H9 (cell line): ENCODE measurements at places on chromosomes 13 and 19. TPM values are rescaled to one million over a fixed set of nuclear protein-coding genes. Genes with fewer than 3 reads are reported as not detected.

The CGB8 gene
- total RNA-seq, result 0.39 TPM in 1 of 2 replicates, not detected in the other

The GAPDHS gene
- not detected in 2 replicates for total RNA-seq

The WASF3 gene
- 20.7 and 22.2 TPM in 2 replicates for total RNA-seq

The FFAR1 gene
- total RNA-seq, result not detected in 2 replicates

The IGFL2 gene
- not detected in 2 replicates for total RNA-seq

The EFNA2 gene
- total RNA-seq, result 14.3 TPM in 2 replicates

The TBXA2R gene
- 0.63 and 0.64 TPM in 2 replicates for total RNA-seq

The ZNF230 gene
- total RNA-seq, result 3.1 and 3.5 TPM in 2 replicates

The CEBPA gene
- 3.2 and 3.7 TPM in 2 replicates for total RNA-seq

The SIGLECL1 gene
- not detected in 2 replicates for total RNA-seq

The GARIN5A gene
- total RNA-seq, result 9.5 and 10.5 TPM in 2 replicates

DNA sequence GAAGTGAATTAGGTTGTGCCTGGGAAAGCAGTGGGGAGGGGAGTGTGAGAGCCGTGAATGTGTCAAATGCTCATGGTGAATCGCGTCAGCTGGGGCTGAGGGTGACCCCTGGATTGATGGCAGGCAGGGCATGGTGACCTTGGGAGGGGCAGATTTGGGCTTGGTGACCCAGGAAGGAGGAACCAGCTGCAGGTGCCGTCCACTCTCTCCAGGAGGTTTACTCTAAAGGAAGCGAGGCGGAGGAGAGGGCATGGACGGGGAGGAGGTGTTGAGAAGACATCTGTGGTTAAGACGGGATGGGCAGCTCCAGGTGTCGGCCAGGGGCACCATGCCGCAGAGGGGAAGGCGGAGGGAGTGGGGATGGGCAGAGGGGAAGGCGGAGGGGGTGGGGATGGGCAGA is 28.7 kb downstream of the TMEM255B start:
- DNase-seq, result no peak
- no peak overlapping the region for H3K4me3 ChIP-seq
- no peaks in the 10 kb centered on the region for H3K27me3 ChIP-seq
- peaks cover 5% of the 10 kb centered on the region for H3K36me3 ChIP-seq
- H3K27ac ChIP-seq, result no peak overlapping the region

DNA sequence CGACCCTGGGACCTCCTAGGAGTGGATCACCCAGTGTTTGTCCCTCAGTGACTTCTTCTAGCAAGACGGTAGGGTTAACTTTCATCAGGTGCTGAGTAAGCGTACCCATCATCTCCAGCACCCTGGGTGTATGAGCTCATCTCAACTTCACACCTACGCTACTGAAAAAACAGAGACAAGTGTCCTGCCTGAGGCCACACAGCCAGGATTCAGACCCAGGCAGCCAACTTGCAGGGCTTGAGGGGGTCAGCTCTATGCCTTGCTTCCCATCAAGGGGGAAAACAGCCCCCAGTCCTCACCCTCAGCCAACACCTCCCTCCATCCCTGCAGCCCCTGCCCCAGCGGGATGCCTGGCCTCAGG is 4.6 kb downstream of the TLE2 start:
- DNase-seq, result no peak
- H3K36me3 ChIP-seq, result peaks cover 2% of the 10 kb centered on the region; the same call in 1 of the 2 replicates
- peak overlapping the region; percentile 62; the same call in 2 of the 3 replicates for H3K4me3 ChIP-seq
- peaks cover 2% of the 10 kb centered on the region; the same call in 1 of the 2 replicates for H3K27me3 ChIP-seq

DNA sequence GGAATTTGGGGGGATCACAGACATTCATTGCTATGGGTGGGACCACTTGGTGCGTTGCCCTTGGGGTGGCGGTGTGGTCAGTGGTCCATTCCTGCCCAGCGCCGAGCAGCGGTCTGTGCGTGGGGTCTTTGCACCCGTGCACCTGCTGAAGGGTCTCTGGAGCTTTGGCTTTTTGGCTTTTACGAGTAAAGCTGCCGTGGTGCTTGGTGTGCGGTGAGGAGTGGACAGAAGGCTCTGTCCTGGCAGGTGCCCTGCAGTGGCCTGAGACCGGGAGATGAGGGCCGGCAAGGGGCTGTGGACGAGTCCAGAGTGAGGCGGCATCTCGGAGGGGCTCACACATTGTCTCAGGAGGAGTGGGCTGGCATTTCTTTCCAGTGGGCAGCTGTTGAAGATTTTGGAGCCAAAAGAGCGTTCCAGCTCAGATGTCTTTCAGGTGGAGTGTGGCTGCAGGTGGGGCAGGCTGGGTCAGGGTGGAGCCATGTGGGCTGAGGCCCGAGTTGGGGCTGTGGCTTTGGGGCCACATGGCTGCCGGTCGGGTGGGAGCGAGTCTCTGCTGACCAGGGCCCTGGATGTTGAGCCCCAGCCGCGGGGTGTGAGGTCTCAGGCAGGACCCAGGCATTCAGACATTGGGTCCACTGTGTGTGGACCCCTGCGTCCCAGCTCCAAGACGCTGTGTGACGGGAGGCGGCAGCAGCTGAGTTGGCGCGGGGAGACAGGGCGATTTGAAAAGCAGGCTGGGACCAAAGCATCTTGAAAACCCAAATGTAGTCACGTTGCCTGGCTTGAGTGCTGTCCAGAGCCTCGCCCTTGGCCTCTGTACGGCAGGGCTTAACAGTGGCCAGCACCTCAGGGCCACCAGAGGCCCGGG is 11.7 kb downstream of the GNA11 start:
- H3K27me3 ChIP-seq, result no peaks in the 10 kb centered on the region
- no peak overlapping the region for H3K4me3 ChIP-seq
- no peak for DNase-seq
- no peaks in the 10 kb centered on the region for H3K4me1 ChIP-seq
- H3K36me3 ChIP-seq, result no peaks in the 10 kb centered on the region

- H3K36me3 ChIP-seq, result no peaks in the 10 kb centered on the region
- DNase-seq, result peak; percentile 37
- no peak overlapping the region for H3K27ac ChIP-seq
- H3K4me1 ChIP-seq, result no peaks in the 10 kb centered on the region
- no peaks in the 10 kb centered on the region for H3K27me3 ChIP-seq
- no peak overlapping the region for H3K4me3 ChIP-seq
These were observed 104.7 kb upstream of the CLDN10 start for GRCh38 chr13:95447814-95448213.

- no peaks in the 10 kb centered on the region for H3K4me1 ChIP-seq
- no peak overlapping the region for H3K27ac ChIP-seq
- DNase-seq, result no peak
These were observed 196.0 kb downstream of the KLF5 start for GRCh38 chr13:73254827-73255226.

GRCh38 chr13:32340914-32341313 is 25.6 kb downstream of the BRCA2 start:
- DNase-seq, result no peak
- H3K4me3 ChIP-seq, result no peak overlapping the region
- no peak overlapping the region for H3K27ac ChIP-seq
- peaks cover 54% of the 10 kb centered on the region for H3K36me3 ChIP-seq
- H3K27me3 ChIP-seq, result no peaks in the 10 kb centered on the region

- H3K27ac ChIP-seq, result no peak overlapping the region
- H3K36me3 ChIP-seq, result peaks cover 9% of the 10 kb centered on the region
- no peaks in the 10 kb centered on the region; the same call in 1 of the 2 replicates for H3K4me1 ChIP-seq
- H3K4me3 ChIP-seq, result peak overlapping the region; percentile 78
- peak; percentile 98 for DNase-seq
- H3K27me3 ChIP-seq, result no peaks in the 10 kb centered on the region
These were observed 23.9 kb upstream of the ZNF846 start for GRCh38 chr19:9792206-9793070.

- H3K27me3 ChIP-seq, result no peaks in the 10 kb centered on the region
- H3K27ac ChIP-seq, result no peak overlapping the region
These were observed 160.5 kb downstream of the LACC1 start for GRCh38 chr13:44040070-44040817.

DNA sequence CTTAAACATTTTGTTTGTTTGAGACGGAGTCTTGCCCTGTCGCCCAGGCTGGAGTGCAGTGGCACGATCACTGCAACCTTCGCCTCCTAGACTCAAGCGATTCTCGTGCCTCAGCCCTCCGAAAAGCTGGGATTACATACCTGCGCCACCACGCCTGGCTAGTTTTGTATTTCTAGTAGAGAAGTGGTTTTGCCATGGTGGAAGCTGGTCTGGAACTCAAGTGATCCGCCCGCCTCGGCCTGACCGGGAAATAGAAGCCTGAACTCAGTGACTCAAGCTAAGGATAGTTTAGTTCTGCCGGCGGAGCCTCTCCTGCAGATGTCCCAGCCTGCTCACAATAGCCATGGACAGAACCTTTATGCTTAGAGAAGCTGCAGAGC is 53.0 kb upstream of the ZNF254 start:
- no peak for DNase-seq
- peak overlapping the region; percentile 99 for H3K4me3 ChIP-seq
- H3K27ac ChIP-seq, result peak overlapping the region; percentile 96

DNA sequence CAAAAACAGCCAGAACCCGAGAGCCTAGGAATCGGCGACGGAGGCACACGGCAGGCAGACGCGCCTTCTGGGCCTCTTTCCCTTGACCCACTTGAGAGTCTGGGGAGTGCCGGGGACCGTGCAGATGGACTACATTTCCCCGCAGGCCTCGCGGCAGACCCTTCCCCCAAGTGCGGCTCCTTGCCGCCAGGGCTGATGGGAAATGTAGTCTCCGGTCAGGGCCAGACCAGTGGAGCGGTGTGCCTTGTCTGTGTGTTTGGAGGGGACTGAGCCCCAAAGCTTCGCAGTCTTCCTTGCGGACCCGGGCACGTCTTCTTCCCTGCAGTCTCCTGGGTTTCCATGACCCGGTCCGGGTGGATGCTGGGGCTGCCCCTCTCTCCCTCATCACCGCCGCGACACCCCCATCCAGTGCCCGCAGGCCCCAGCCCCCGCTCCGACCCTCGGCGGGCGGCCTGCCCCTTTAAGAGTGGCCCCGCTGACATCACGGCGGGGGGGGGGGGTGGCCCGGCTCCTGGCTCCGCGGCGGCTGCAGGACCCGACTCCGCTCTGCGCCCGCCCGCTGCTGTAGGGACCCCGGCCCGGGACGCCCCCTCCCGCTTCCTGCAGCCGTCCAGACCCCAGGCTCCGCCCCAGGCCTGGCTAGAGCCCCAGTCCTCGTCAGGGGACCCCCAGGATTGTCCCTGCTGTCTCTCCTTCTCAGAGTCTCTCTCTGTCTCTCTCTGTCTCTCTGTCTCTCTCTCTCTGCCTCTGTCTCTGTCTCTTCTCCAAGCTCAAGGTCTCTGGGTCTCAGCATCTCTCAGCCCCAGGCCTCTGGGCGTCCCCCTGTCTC is 758 bp upstream of the CACNG7 start:
- DNase-seq, result peak; percentile 93
- H3K4me1 ChIP-seq, result peaks cover 4% of the 10 kb centered on the region; the same call in 1 of the 2 replicates
- peak overlapping the region; percentile 89 for H3K4me3 ChIP-seq
- H3K27ac ChIP-seq, result no peak overlapping the region
- no peaks in the 10 kb centered on the region for H3K36me3 ChIP-seq

GRCh38 chr13:81582381-81582780 is 1241.5 kb upstream of the SPRY2 start:
- DNase-seq, result no peak
- no peaks in the 10 kb centered on the region for H3K27me3 ChIP-seq
- H3K36me3 ChIP-seq, result no peaks in the 10 kb centered on the region
- no peaks in the 10 kb centered on the region for H3K4me1 ChIP-seq
- H3K27ac ChIP-seq, result no peak overlapping the region
- H3K4me3 ChIP-seq, result no peak overlapping the region

DNA sequence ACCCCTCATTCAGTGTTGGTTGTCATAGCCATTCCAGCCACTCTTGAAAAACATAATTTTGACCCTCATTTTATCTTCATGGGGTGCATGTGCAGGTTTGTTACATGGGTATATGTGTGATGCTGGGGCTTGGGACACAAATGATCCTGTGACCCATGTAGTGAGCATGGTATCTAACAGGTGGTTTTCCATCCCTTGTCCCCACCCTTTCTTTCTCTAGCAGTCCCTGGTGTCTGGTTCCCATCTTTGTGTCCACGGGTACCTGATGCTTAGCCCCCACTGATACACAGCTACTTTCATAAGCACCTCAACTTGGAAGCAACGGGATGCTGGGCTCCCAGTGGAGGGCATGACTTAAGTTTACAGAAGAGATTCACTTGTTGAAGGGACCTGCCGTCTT is 373.5 kb downstream of the UQCRFS1 start:
- no peak overlapping the region for H3K4me3 ChIP-seq
- H3K27me3 ChIP-seq, result no peaks in the 10 kb centered on the region
- H3K27ac ChIP-seq, result no peak overlapping the region
- no peaks in the 10 kb centered on the region; the same call in 1 of the 2 replicates for H3K4me1 ChIP-seq

GRCh38 chr13:27968316-27969081 is 616 bp downstream of the CDX2 start:
- H3K27ac ChIP-seq, result no peak overlapping the region
- no peaks in the 10 kb centered on the region for H3K36me3 ChIP-seq
- H3K4me1 ChIP-seq, result peaks cover 9% of the 10 kb centered on the region
- H3K4me3 ChIP-seq, result peak overlapping the region; percentile 78; the same call in 2 of the 3 replicates
- peaks cover 94% of the 10 kb centered on the region for H3K27me3 ChIP-seq

GRCh38 chr13:101262306-101262705 is 154.0 kb downstream of the NALCN start:
- no peak for DNase-seq
- no peaks in the 10 kb centered on the region for H3K36me3 ChIP-seq
- H3K27me3 ChIP-seq, result no peaks in the 10 kb centered on the region
- H3K4me3 ChIP-seq, result no peak overlapping the region
- H3K4me1 ChIP-seq, result no peaks in the 10 kb centered on the region; the same call in 1 of the 2 replicates

DNA sequence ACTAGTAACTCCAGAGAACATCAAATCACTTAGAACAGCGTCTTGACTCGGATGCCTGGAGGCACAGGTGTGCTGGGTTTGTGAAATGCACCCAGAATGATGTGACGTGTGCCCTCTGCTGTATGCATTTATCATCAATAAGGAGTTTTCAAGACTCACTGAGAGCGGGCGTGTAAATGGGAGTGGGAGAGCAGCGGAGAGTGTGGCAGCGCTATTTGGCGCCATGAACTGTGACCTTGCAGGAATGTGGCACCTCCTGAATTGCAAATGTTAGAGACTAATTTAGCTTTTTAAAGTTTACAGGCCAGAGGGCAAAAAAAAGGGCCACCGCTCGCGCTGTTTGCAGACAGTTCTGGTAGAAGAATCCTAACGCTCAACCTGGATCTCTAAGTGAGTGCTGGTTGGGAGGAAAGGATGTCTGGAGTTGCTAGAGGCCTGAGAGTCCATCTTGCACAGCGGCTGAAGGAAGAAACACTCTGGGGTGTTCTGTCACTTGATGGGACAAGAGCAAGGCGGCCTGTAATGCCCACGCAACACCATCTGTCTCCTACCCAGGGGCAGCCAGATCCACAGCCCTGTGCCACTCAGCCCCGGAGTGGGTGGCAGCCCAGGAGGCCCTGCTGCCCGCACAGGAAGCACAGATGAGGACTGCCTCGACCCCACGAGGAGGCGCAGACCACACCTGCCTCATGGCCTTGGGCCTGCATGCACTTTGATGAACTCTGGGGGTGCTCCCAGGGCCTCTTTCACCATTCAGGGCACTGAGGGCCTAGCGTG is 19.7 kb downstream of the RANBP3 start:
- H3K27ac ChIP-seq, result no peak overlapping the region
- no peaks in the 10 kb centered on the region for H3K36me3 ChIP-seq
- no peak overlapping the region; the same call in 2 of the 3 replicates for H3K4me3 ChIP-seq

- peaks cover 2% of the 10 kb centered on the region; the same call in 2 of the 3 replicates for H3K36me3 ChIP-seq
- H3K4me1 ChIP-seq, result no peaks in the 10 kb centered on the region
- H3K4me3 ChIP-seq, result no peak overlapping the region
- H3K27ac ChIP-seq, result no peak overlapping the region
These were observed 470.3 kb downstream of the PCDH20 start for GRCh38 chr13:60945396-60945795.

- no peak overlapping the region for H3K4me3 ChIP-seq
- no peaks in the 10 kb centered on the region for H3K4me1 ChIP-seq
- peaks cover 27% of the 10 kb centered on the region for H3K36me3 ChIP-seq
- H3K27me3 ChIP-seq, result no peaks in the 10 kb centered on the region
These were observed 37.3 kb downstream of the DNAJC3 start for GRCh38 chr13:95714142-95714832.

GRCh38 chr19:36140304-36141038 is 605 bp downstream of the CAPNS1 start:
- DNase-seq, result peak; percentile 83
- H3K4me1 ChIP-seq, result no peaks in the 10 kb centered on the region
- H3K27me3 ChIP-seq, result no peaks in the 10 kb centered on the region
- peaks cover 20% of the 10 kb centered on the region; the same call in 2 of the 3 replicates for H3K36me3 ChIP-seq
